ENCODE measurements at places on chromosomes 4 and X.

GRCh38 chr4:135594521-135594920 is 1392.9 kb upstream of the PABPC4L start:
- DNase-seq = no peak

GRCh38 chr4:30443289-30443688 is 276.9 kb upstream of the PCDH7 start:
- DNase-seq = no peak

DNA sequence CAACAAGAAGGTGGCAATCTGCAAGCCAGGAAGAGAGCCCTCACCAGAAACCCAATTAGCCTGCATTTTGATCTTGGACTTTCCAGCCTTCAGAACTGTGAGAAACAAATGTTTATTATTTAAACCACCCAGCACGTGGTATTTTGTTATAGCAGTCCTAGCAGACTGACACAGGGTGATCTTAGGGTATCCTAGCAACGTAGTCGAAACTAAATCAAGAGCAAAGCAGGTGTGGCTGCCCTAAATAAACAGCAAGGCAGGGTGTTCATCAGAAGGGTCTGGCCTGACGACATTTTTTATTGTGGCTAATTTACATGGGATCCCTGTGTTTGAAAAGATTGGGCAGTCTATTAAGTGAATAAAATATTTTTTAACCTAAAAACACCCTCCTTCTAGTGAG is 198.8 kb downstream of the VEGFC start:
- peak; percentile 85 for DNase-seq

- no peak for DNase-seq
Observed at GRCh38 chr4:111775556-111776297, 369.5 kb upstream of the FAM241A start.

- no peak for DNase-seq
Observed at GRCh38 chr4:102447413-102447812, 53.7 kb upstream of the NFKB1 start.

GRCh38 chr4:82275431-82276331 is 98.1 kb downstream of the HNRNPD start:
- no peak for DNase-seq

DNA sequence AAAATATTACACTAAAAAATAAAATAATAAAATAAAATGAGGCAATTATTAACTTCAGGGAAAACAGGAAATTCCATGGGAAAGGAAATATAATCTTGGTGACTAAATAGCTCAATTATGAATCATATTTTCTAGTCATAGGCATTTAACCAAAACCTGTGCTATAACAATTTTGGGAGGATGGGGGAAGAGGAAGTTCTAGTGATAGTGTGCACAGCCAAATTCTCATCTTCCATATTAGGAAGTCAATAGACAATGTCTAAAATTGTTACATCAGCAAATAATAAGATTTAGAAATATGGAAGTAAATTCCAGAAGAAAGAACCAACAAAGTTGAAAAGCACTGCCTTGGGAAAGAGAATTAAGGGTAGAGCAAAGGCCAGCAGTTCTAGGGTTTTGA is 2.8 kb downstream of the AWAT2 start:
- no peak for DNase-seq

GRCh38 chr4:153748378-153748777 is 11.4 kb downstream of the RNF175 start:
- DNase-seq = no peak

GRCh38 chr4:109820563-109820962 is 5.0 kb downstream of the GAR1 start:
- DNase-seq = no peak

DNA sequence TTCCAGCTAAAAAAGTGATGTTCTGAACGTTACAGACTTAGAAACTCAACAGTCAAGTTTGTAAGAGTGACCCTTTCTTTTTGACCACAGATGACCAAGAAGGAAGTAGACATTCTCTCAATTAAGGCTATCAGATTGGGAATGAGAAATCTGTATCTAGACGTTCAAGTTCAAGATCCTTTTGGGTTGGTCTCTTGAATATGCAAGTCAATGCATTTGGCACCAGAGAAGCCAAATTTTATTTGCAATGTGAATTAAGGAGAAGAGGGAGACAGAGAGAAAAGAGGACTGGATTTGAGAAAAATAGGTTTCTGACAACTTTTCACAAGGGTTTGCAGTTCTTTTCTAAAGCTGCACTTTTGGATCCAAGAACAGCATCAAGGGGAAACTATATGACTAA is 17.5 kb upstream of the SULT1E1 start:
- DNase-seq = no peak

GRCh38 chr4:82525307-82525911 is 36.4 kb downstream of the TMEM150C start:
- DNase-seq = no peak

DNA sequence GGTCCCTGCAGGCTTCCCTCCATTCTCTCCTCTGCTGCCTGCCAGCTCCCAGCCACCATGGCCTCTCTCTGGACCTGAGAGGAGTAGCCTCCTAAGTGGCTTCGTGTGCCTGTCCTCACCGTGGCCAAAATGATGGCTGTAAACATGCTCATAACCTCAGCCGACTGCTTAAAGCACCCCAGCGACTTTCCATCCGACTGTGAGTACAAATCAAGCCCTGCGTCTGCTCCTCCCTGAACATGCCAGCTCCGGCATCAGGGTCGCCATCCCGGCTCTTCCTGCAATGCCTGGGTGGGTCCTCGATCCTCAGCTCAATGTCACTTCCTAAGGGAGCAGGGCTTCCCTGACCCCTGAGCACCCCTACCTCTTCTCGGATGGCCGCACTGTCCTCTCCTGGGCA is 3.3 kb upstream of the SORCS2 start:
- DNase-seq = no peak

DNA sequence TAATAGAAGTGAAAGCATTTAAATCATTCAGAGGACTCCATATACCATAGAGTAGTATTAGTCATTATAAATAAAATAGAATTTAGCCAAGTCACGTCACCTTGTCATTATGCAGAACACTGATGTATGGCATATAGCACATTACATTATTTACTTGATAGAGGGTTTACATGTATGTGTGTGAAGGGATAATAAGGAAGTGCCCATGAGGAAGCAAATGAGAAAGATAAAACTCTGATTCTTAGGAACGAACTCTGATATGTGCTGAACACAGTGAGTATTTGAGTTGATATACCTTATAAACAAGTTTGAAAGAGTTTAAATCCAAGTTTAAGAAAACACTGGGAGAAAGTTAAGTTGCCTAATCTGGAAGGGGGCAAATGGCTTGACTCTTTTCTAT is 160.5 kb upstream of the NDST3 start:
- DNase-seq = no peak

DNA sequence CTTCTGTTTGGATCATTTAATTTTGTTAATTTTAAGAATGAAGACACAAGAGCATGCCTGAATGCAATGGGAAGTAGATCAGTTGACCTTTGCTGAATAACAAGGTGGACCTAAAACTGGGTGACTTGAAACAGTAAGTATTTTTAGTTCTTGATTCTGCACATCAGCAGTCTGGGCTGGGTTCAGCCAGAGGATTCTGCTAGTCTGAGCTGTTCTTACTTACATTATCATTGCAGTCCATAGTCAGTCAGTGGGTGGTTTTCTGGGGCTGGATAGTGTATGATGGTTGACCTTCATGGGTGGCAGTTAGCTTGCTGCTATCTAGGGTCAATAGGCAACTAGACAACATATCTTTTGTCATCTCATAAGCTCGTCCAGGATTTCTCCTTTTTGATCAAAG is 91.4 kb downstream of the HS3ST1 start:
- DNase-seq = no peak

DNA sequence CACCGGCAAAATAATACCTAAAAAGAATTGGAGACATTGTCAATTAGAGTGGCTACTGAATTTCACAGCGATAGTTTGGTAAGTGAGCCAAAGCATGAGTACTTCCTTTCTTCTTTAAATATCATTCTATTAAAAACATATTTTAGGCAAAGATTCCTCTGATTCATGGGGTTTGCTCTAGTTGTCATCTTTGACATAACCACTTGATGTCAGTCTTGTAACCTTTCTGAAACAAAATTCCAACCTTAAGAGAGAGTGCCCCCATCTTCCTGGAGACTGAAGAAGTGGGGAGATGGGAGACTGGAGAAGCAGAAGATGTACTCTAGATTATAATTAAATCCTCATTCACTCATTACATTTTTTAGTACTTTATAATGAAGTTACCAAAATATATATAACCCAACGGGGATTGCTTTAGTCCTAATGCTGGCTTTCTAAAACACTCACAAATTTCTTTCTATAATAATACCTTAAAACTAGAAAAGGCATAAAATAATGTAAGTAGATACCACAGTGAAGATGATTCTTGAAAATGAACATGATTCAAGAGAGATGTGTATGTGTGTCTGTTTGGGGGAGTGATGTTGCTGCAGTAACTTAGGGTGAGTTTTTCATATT is 96.4 kb downstream of the EMCN start:
- DNase-seq = peak; percentile 4

GRCh38 chr4:9943761-9944160 is 77.5 kb downstream of the SLC2A9 start:
- no peak for DNase-seq

GRCh38 chr4:2182994-2183393 is 58.9 kb downstream of the HAUS3 start:
- DNase-seq = no peak

GRCh38 chr4:112378858-112379257 is 81.7 kb downstream of the ALPK1 start:
- no peak for DNase-seq

- no peak for DNase-seq
Observed at GRCh38 chrX:11382930-11383329, 89.7 kb downstream of the AMELX start.

GRCh38 chrX:34288782-34289181 is 156.7 kb upstream of the FAM47A start:
- DNase-seq = no peak

- no peak for DNase-seq
Observed at GRCh38 chr4:121485190-121485804, 104.5 kb upstream of the QRFPR start.

GRCh38 chr4:16676230-16676770 is 222.1 kb downstream of the LDB2 start:
- no peak for DNase-seq

- DNase-seq = no peak
Observed at GRCh38 chr4:8838296-8838960, 33.2 kb downstream of the HMX1 start.

DNA sequence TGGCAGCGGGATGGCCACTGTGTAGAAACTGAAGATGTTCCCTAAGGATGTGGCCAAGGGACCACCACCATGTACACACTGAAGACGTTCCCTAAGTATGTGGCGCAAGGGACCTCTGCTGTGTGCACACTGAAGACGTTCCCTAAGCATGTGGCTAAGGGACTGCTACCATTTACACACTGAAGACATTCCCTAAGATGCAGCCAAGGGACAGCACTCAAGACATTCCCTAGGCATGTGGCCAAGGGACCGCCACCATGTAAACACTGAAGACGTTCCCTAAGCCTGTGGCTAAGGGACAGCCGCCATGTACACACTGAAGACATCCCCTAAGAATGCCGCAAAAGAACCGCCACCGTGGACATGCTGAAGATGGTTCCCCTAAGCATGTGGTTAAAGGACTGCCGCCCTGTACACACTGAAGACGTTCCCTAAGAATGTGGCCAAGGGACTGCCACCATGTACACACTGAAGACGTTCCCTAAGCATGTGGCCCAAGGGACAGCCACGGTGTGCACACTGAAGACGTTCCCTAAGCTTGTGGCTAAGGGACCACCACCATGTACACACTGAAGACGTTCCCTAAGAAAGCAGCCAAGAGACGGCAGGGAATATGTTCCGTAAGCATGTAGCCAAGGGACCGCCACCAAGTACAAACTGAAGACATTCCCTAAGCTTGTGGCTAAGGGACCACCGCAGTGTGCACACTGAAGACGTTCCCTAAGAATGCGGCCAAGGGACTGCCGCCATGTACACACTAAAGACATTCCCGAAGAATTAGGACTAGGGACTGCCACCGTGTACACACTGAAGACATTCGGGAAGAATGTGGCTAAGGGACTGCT is 43.3 kb downstream of the DHRSX start:
- no peak for DNase-seq

DNA sequence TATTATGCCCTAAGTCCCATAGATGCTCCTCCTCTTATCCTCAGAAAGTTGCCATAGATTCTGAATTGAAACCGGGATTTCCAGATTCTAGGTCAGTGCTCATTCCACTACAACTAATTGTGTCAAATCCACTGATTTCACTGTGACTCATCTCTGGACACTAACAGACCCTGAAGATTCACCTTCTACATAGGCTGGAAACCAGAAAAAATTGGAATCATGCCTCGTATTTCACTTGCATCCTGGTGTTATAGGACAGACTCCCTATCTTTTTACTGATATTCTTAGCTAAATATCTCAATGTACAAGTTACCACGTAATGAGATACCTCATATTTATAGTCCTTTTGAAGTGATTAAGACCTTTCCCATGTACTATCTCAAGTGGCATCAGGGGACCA is 36.7 kb downstream of the CLNK start:
- no peak for DNase-seq

DNA sequence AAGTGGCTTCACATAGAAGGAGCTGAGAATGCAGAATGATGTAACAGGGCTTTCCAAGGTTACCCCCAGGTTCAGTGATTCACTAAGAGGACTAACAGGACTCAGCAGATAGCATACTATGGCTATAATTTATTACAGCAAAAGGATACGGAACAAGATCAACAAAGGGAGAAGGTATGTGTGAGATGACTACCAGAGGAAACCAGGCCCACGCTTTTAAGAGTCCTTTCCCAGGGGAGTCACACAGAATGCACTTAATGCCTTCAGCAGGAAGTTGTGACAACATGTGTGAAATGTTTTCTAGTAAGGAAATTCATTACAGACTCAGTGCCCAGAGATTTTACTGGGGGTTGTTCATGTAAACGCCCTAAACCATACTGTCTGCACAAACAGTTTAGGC is 373.6 kb upstream of the MAGEB2 start:
- no peak for DNase-seq

Data from NCI-H748 treated with DMSO at 0.1 percent for 48 hours (cell line).